ENCODE measurements at places on chromosomes 1 and 21.

GRCh38 chr21:45999581-46000181 is 18.1 kb downstream of the COL6A1 start:
- DNase-seq: no peak

GRCh38 chr1:47951026-47951425 is 46.2 kb downstream of the TRABD2B start:
- DNase-seq: no peak

- peak; percentile 82 for DNase-seq
These were observed 6.1 kb upstream of the EPHB2 start for GRCh38 chr1:22704440-22705067.

DNA sequence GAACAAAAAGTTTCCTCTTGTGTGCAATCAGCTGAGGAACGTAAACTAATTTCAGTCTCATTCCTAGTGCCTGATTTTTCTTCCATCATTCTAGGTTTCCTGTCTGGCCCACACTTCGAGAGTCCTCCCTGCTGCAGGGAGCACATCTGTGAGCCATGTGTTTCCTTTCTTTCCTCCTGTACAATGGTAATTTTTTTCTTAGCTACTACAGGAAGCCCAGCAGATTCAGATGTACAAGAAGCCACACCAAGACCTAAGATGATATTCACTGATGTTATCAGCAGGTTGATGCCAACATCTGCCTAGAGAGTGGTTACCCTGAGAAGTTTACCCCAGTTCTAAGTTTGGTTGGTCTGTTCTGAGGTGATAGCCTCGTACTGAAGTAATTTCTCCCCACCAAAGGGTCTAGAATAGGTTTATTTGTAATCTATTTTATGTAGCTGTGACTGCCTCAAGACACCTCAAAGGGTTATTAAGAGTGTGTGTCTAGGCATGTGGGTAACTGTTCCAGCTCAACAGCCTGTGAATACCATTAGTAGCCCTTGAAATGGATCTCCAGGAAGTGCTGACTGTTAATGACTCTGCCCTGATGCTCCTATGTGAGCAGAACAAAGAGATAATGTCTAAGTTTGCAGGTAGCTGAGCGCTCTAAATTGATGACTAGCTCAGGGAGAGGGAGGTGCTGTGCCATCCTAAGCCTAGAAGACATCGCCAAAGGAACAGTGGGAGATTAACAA is 31.7 kb upstream of the CLDN14 start:
- no peak for DNase-seq

GRCh38 chr1:40248412-40248811 is 675 bp downstream of the TMCO2 start:
- no peak for DNase-seq

DNA sequence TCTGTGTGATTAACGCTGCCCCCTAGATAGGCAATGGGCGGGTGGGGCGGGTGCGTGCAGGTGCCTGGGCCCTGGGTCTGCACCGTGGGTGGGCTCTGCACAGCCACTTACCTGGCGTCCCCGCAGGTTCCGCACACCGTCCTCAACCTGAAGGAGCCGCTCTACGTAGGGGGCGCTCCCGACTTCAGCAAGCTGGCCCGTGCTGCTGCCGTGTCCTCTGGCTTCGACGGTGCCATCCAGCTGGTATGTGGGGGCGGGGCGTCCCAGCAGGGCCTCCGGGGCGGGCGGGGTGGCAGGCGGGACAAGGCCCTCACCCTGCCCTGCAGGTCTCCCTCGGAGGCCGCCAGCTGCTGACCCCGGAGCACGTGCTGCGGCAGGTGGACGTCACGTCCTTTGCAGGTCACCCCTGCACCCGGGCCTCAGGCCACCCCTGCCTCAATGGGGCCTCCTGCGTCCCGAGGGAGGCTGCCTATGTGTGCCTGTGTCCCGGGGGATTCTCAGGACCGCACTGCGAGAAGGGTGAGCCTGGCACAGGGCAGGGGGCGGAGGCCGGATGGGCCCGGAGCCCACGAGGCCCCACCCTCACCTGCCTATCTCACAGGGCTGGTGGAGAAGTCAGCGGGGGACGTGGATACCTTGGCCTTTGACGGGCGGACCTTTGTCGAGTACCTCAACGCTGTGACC is 22.8 kb downstream of the RNF223 start:
- no peak for DNase-seq

- no peak for DNase-seq
These were observed 7.9 kb downstream of the KIF21B start for GRCh38 chr1:201015551-201016091.

DNA sequence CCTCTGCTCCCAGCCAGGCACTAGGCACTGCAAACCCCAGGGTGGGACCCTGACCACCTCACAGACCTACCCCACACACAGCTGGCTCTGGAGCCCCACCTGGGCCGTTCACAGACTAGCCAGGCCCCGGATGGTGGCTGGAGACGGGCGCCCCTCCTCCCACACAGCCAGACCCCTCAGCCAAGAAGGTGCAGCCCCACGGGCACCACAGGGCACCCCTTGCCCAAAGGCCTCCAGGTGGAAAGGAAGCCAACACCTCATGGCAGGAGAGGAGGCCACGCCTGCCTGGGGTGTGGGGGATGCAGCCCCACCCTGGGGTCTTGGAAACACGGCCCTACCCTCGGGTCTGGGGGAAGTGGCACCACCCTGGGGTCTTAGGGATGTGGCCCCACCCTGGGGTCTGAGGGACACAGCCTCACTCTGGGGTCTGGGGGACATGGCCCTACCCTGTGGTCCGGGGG is 44.6 kb downstream of the WNT9A start:
- DNase-seq: no peak

- peak; percentile 69 for DNase-seq
These were observed 57.4 kb downstream of the SLC9A1 start for GRCh38 chr1:27097484-27097917.

DNA sequence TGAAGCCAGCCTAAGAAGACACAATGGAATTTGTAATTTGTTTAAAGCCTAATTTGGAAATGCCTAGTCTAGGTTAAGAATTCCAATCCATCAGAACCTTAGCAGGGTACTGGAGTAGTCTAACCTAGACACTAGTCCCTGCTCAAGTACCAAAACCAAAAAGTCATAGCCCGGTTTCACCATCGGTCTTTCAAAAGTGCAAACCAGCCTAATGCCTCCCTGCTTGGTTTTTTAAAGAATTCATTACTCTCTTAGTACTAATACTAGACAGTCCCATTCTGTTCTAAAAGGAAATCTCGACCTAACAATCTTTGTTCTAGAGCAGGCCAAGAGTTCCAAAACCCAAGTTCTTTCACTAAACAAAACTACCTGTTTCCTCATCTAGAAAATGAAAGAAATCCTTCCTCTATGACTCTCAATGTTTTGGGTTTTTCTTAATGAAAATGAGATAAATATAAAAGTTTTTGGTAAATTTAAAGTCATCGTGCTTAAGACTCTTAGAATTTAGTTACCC is 2.6 kb downstream of the PUM1 start:
- DNase-seq: no peak

GRCh38 chr1:224800486-224801119 is 128.9 kb upstream of the DNAH14 start:
- no peak for DNase-seq

DNA sequence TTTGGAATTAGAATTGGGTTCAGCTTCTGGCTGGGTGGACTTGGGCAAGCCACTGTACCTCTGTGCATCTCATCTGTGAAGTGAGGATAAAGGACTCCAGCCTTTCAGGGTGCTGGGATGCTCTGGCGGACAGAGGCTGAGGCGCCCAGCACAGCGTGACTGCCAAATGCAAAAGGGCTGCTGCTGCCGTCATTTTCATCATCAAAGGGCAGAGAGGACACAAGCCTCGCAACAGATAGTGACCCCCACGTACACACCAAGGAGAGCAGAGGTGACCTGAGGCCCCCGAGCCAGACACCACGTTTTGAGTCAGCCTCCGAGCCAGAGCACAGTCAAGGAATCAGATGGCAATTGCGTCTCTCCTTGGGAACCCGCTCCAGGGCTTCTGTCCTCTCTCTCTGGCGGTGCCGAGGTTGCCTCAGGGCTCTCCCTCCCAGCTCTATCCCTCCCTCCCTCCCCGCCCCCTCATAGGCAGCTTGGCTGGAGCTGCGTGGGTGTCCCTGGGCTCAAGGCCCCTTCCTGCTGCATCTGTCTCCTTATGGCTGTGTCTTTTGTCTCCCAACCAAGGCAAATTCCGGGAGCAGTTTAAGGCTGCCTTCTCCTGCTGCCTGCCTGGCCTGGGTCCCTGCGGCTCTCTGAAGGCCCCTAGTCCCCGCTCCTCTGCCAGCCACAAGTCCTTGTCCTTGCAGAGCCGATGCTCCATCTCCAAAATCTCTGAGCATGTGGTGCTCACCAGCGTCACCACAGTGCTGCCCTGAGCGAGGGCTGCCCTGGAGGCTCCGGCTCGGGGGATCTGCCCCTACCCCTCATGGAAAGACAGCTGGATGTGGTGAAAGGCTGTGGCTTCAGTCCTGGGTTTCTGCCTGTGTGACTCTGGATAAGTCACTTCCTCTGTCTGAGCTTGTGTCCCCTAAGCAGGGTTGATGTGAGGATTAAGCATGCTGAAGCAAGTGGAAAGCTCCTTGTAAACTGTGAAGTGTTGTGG is 9.0 kb downstream of the HCRTR1 start:
- DNase-seq: no peak

- no peak for DNase-seq
These were observed 837 bp downstream of the FOXD3 start for GRCh38 chr1:63322944-63323864.

GRCh38 chr1:39378377-39378776 is 113.1 kb upstream of the BMP8A start:
- no peak for DNase-seq

- DNase-seq: no peak
These were observed 378 bp upstream of the NUP210L start for GRCh38 chr1:154155251-154155650.

DNA sequence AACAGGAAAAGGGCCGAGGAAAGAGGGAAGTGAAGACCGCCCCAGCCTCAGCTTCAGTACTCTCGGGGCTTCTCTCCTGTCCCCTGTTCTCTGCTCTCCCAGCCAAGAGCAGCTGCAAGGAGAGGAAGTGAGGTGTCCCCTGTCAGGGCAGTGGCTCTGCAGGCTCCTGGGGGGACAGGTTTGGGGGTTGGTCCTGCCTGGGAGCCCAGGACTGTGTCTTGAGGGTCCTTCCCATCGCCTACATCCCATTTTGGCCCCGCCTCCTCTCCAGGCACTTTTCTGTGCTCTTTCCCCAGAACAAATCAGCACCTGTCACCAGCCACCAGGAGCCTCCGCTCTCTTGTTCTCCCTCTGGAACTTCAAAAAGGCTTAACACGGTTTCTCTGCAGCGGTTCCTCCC is 82.6 kb downstream of the VWA5B1 start:
- DNase-seq: no peak

- no peak for DNase-seq
These were observed 6.7 kb downstream of the DEPDC1 start for GRCh38 chr1:68490046-68490651.

- DNase-seq: no peak
These were observed 7.0 kb upstream of the USP25 start for GRCh38 chr21:15722591-15723324.

DNA sequence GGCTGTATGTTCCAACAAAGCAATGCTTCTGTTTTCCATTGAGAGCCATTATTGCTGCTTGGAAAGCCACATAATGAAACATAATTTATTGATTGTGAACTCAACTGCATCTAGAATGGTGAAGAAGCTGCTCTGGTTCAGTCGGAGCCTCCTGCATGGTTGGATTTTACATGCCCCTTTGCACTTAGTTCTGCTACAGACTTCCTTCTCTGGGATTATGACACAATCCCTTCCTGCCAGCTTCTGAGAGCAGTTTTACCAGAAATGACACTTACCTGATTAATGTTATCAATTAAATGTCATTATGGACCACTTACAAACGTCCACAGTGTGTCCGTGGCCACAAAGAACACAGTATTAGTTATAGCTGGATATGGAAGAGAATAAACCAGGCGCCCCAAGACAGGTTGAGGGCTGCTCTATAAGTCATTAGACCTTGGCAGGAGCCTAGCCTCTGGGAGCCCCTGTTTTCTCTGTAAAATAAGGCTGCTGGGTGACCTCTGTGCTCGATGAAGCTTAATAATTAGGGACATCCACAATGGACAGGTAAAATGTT is 7.0 kb upstream of the CD58 start:
- no peak for DNase-seq

DNA sequence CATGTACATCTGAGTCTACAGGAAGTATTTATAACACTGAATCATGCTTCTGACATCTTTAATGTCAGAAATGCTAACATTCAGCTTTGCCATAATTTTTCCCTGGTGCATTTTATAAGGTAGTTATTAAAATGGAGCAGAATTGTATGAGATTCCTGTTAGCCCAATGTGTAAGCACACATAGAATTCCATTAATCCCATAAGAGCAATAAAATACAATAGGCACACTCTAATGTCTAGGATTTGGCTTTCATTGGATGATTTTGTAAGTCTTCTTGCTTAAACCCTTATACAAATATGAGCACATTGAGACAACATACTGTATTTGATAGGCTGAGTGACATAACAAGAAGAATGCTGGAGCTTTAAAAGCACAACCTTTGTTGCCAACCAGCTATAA is 256.4 kb downstream of the HMCN1 start:
- DNase-seq: no peak

- no peak for DNase-seq
These were observed 139.2 kb downstream of the SEC16B start for GRCh38 chr1:177830531-177831135.

DNA sequence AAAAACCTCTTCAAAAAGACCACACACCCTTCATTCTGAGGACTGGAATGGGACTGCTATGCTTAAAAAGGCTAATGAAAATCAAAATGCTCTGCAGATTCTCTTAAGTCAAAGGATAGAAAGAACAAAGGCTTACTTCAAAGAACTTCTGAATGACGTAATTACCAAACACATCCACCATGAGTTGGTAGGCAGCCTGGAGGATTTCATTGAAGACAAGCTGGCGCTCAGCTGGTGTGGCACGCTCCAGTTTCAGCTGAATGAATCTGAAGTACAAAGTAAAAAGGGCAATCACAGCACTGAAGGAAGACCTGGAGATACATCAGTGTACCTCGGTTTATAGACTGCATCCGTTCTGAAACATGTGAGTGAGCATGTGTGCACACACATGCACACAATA is 43.5 kb upstream of the SDC3 start:
- no peak for DNase-seq

DNA sequence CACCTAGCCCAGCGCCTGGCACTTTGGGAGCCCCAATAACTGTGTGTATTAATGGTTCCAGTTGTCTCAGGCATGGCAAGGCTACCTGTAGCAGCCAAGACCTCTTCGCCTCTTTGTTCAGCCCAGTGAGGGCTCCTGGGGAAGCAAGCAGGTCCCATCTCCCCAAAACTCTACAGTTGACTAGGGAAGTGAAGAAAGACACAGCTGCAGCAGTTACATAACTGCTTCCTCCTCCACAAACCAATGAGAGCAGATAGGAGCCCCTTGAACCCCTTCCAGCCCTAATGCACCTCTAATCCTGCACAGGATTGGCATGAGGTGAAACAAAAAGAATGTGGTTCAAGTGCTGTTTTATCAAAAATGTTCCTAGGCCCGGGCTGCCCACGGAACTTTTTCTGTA is 100.5 kb downstream of the SYF2 start:
- no peak for DNase-seq

- no peak for DNase-seq
These were observed 110.7 kb upstream of the ERRFI1 start for GRCh38 chr1:8136766-8137165.

All from activated naive CD4-positive, alpha-beta T cell treated with anti-CD3 and anti-CD28 coated beads, Interleukin-2, amount 50 U/mL, for 16 hours (primary cell).